ENCODE measurements at places on chromosomes 3 and 15.

GRCh38 chr3:131216801-131217200 is 164.8 kb upstream of the NUDT16 start:
- no peak for DNase-seq

- DNase-seq = no peak
These were observed 101.8 kb downstream of the NFKBIZ start for GRCh38 chr3:101950985-101951733.

- DNase-seq = no peak
These were observed 23.9 kb upstream of the PLSCR4 start for GRCh38 chr3:146274833-146275232.

DNA sequence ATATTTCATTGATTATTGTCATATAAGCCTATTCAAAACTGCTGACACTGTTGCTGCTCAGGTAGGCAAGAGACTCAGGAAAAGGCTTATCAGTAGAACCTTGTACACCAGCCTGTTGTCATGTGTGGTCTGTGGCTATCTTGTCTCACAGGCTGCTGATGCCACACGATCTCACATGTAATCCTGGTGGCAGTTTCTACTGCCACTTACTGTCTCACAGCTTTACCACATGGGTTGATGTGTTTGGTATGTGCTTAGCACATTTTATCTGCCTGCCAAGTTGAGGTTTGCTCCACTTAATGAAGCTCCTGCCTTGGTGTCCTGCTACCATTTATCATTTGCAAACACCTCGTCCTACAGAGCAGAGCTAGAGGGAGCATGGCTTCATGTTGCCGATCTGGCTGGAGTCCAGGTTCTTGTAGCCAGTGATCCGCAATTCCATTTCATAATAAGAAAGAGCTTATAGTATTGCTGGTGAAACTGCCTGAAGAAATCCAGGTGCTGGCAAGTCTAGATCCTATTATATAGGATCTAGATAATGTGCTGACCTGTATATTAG is 637.9 kb downstream of the NLGN1 start:
- no peak for DNase-seq

DNA sequence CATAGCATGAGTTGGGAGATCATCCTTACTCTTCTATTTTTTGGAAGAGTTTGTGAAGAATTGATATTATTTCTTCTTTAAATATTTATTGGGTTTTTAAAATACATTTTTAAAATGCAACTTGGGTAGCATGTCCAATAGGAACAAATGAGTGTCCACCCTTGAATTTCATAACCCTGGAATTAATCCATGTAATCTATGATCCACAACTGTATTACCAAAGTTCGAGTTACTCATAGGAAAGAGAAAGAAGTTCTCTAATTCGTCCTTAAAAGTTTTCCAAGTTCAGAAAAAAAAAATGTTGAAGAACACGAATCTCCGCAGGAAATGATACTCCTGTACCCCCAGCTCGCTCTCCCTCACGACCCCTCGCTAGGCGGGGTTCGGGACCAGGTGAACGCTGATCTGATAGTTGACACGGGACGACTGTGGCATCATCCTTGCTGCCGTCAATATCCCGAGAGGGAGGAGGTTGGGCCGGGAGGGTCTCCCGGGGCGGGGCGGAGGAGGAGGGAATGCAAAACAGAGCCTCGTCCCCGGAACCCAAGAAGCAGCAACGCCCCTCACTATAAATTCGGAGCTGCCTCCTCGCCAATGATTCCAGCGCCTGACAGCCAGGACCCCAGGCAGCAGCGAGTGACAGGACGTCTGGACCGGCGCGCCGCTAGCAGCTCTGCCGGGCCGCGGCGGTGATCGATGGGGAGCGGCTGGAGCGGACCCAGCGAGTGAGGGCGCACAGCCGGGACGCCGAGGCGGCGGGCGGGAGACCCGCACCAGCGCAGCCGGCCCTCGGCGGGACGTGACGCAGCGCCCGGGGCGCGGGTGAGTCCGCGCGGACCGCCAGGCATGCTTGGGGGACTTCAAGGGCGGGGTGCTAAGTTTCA is at the start of gene AGTR1:
Gene AGTR1 (plus strand): TSS at position 598 of the 884 bp plus-strand sequence. CDS start 43,133 bp downstream, outside the sequence.
- no peak for DNase-seq

DNA sequence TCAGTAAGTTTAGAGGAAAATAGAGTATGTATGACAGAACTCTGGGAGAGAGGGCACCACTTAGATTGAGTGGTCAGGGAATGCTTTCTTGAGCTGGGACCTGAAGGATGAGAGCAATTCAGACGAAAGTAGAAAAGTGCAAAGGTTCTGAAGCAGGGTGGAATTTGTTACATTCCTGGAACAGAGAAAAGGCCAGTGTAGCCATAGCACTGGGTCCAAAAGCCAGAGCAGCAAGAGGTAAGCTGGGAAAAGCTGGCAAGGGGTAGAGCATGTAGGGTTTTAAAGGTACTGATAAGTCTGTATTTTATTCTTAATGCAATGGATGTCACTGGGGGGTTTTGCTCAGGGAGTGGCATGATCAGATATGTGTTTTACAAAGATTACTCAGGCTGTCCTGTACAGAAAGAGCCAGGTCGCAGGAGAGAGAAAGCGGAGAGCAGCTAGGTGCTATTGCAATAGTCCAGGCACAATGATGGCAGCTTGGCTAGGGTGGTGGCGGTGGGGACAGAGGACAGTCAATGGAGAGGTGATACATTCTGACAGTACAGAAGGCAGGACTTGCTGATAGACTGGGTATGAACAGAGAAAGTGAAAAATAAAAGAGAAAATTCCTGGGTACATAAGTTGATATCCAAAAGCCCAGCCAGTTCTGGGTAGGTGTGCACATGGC is 17.0 kb downstream of the FSTL1 start:
- no peak for DNase-seq

DNA sequence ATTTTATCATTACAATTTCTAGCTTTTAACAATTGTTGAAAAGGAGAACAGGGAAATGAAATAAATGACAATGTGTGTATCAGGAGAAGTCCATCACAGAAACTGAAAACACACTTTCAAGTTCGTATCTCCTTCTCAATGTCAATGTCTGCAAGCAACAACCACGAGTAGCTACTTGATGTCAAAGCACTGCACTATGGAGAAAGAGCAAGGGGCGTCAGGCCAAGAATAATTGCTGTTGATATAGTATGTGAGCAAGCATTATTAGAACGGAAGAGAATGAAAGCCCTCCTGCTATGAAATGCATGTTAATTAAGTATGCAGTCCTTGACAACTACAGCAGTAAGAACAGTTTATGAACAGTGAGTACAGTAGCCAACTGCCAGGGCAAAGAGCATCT is 1250.1 kb downstream of the ZPLD1 start:
- no peak for DNase-seq

- DNase-seq = no peak
These were observed 137.2 kb upstream of the MITF start for GRCh38 chr3:69602112-69602511.

GRCh38 chr3:45362758-45363157 is 25.6 kb upstream of the LARS2 start:
- no peak for DNase-seq

DNA sequence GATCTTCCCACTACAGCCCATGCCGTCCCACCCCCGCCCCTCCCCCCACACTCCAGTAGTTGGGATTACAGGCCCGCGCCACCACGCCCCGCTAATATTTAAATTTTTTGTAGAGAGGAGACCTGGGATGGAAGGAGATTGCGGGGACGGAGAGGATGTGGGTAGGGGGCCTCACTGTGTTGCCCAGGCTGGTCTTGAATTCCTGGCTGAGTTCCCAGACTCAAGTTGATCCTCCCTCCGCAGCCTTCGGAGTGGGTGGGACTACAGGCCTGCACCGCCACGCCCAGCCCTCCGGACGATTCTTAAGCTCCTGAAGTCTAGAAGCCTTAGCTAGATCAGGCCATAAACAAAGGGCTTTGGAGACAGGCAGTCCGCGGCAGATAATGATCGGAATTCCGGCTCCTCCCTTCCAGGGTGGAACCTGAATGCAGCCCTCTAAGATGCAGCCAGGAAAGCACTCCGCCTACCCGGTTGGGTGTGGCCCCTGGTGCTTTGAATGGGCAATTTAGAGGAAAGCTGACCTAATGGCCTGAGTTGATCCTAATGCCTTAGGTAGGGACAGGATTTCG is at the start of gene DPPA2:
Gene DPPA2 (minus strand): TSS at position 356 of the 569 bp plus-strand sequence. CDS start 1,975 bp downstream, outside the sequence.
- no peak for DNase-seq

DNA sequence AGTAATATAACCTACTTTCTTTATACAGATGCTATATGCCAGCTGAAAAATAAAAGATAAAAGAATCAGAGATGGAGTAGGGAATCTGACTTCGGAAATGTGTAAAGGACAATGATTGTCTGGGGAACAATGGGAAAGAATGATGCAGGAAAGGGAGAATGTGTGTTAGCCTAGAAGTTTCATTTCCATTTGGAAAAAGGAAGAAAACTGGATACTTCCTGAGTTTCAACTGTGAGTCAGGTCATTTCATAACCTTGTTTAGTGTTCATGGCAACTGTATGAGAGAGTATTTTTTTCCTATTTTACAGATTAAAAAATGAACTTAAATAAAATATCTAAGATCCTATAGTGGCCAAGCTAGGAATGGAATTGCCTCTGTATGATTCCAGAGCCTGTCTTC is 261.3 kb upstream of the NECTIN3 start:
- DNase-seq = no peak

- DNase-seq = no peak
These were observed 87.1 kb downstream of the DNAJB8 start for GRCh38 chr3:128379367-128380160.

DNA sequence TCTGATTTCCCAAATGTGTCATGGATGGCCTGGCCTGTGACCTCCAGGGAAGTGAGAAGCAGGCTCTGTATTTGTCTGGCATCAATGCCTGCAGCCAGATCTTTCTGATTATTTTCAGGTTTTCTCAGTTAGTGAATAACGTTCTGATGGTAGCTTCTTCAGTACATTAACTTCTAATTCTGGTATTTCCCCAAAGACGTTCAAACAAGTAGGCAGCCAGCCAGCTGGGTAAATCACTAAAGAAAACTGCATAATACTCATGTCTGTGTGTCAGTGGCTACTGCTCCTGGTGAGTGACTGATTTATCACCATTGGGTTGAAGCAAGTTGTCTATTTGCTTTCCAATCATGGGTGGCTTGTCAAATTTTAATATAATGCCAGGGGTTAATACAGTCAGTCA is 162.6 kb upstream of the PFN2 start:
- DNase-seq = no peak

DNA sequence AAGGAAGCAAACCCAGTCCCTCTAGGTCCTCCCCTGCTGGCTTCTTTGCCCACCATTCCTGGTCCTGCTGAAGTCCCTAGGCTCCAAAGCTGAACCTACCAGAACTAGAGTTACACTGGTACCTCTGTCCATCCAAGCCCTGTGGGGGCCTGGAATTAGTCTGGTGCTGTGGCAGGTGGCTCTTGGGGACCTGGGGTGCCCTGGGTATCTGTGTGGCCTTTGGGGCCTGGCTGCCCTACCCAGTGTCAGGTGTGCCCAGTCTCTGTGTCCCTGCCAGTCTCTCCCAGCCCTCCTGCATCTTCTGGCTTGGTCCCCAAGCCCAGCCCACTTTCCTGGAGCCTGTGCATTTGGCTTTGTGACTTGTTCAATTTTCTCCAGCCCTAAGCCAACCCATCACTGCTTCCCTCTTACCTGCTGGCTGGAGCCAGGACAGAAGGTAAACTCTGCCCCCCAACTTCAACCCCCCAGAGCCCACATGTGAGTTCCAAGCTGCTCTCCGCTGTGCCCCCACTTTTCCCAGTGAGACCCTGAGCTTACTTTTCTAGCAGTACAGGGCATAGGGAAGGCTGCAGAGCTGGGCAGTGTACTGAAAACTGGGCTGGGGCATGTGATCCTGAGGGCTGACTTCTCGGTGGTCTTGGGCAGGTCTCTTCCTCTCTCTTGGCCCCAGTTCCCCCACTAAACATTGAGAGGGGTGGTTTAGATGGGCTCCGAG is 28.3 kb upstream of the HHATL start:
- no peak for DNase-seq

- no peak for DNase-seq
These were observed 116.3 kb downstream of the THRB start for GRCh38 chr3:24378313-24378712.

- no peak for DNase-seq
These were observed 15.8 kb upstream of the P2RY12 start for GRCh38 chr3:151400341-151400740.

DNA sequence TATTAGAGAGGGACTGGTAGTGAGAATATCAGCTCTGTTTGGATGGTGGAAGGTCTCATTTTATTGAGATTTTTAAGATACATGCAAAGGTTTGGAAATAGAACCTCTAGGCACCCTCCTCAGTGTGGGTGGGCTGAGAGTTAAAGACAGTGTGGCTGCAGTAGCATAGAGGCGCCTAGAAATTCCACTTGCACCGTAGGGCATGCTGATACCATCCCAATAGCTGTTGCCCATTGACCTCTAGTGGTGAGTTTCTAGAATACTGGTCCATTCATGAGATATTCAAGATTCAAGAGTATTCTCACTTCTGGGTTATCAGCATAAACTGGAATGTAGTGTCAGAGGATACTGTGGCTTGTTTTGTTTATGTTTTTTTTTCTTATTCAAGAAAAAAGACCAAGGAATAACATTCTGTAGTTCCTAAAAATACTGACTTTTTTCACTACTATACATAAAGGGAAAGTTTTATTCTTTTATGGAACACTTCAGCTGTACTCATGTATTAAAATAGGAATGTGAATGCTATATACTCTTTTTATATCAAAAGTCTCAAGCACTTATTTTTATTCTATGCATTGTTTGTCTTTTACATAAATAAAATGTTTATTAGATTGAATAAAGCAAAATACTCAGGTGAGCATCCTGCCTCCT is 87.2 kb downstream of the TGFBR2 start:
- no peak for DNase-seq

- no peak for DNase-seq
These were observed 197.6 kb upstream of the CFAP20DC start for GRCh38 chr3:59247402-59247841.

DNA sequence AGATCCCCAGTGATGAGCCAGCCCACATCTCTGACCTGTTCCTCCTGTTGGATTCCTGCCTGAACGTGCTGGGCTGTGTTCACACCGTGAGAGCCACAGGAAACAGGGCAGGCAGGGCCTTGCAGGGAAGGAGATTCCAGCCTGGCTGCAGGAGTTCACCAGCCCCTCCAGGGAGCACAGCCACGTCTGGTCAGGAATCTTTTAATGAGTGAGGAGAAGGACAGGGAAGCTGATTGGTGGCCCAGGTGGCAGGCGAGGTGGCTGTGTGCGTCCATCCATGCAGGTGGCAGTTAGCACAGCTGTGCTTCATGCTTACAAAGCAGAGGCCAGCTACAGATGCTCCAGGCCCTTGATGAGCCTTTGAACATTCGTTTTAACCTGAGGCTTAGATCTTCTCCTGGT is 10.5 kb downstream of the LRRK1 start:
- DNase-seq = no peak

DNA sequence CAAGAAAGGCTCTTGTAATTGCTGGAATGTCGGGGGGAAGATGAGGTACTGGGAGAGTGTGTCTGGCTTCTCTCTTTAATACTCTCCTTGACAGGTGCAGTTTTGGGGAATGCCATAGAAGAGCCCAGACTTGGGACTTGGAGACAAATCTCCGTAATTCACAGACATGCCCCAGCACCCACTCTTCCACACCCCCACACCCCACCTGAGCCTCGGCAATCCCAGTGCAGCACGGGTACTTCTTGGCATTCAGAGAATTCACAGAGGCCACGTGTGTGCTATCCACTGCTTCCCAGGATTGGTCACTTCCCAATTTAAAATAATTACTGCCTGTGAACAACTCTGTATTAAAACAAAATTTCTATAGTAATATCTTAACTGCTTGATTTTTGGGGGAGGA is 43.9 kb downstream of the TRIM71 start:
- no peak for DNase-seq
